Gastroesophageal sphincter (tissue), 4 donors: ENCODE measurements at places on chromosomes 3 and 15.
A peak's percentile ranks its signal among the peaks of the same experiment; 100 is the strongest.

- ATAC-seq: no peak
Measured at GRCh38 chr3:135760581-135760980, 204.9 kb upstream of the PPP2R3A start.

GRCh38 chr3:141000686-141001085, 50.5 kb upstream of the SPSB4 start:
- no peak for ATAC-seq

GRCh38 chr3:160851629-160852210, 95.7 kb downstream of the PPM1L start:
- ATAC-seq: no peak

- ATAC-seq: no peak
Measured at GRCh38 chr15:101024706-101025500, 105.7 kb downstream of the LRRK1 start.

GRCh38 chr15:59609730-59610712, 1.6 kb upstream of the GCNT3 start:
- ATAC-seq: no peak

GRCh38 chr3:151377768-151378385, 6.7 kb downstream of the P2RY12 start:
- ATAC-seq: no peak

DNA sequence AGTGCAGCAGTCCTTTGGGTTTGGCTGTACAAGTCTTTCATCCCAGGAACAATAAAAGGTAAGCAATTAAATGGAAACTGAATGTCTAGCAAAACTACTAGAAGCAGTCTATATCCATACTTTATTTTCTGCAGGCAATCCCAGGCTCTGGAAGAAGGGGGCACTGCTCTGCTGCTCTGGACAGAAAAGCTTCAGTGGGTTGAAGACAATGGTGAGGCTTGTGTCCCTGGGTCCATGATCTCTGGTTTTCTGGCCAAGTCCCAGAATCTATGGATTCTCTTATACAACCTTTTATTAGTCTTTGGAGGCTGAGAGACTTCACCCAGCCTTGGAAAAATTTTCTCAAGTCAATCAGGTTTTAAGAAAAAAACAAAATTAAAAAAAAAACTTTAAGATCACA, 35.6 kb downstream of the SCAP start:
- ATAC-seq: no peak

GRCh38 chr3:143170676-143171075, 51.1 kb downstream of the CHST2 start:
- ATAC-seq: no peak

GRCh38 chr3:14370720-14371572, 31.5 kb upstream of the SLC6A6 start:
- no peak for ATAC-seq

DNA sequence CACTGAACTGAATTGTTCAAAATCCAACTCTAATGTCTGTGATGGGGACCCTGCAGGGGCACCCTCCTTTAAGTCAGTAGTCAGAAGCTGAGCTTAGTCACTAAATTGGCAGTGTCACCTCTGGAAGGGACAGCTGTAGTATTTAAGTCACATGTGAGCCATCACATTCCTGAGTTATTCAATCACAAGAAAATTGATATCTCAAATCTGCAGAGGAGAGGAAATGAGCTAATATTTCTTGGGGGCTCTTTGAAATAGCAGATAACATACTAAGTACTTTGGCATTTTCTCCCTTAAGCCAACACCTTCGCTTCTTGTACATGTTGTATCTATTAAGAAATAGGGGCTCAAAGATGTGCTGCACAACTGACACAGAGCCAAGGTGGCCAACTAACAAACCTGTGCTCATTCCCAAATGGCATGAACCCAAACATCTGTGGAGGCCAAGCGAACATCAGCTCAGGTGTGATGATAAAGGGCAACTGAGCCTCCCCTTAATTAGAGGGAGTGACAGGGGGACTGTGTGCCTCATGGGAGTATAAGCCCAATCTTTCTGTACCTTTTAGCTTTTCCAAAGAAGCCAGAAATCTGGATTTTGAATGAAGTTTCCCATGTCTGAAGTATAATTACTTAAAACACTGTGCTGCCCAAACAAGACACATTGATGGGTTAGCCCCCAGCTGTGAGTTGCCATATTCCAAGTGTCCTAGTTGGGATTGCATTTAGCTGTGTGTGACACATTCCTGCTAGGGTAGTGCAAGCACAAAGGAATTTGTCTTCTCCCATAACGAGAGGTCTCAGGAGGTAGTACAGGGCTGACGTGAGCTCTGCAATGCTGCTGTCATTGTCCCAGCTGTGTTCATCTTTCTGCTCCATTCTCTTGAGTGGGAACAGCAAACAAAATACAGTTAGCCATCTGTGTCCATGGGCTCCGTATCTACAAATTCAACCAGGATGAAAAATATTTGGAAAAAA, 63.3 kb downstream of the ABHD5 start:
- no peak for ATAC-seq

DNA sequence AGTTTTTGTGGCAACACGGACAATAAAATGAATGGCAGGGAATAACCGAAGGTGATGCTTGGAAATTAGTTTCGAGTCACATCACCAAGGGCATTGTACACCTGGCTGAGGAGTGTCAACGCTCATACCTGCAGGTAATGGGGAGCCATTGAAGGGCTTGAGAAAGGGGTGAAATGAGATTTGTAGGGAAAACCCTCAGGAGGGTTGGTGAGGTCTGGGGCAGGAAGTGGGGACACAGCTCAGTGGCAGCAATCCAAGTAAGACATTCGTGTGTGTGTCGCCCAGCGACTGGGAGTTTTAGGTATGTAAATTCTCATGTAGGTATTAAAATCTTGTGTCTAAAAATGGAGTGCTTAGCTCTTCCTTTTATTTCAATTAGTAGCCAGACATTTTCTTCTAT, 14.3 kb downstream of the PARP14 start:
- no peak for ATAC-seq

- no peak for ATAC-seq
Measured at GRCh38 chr3:77319711-77320110, 279.8 kb downstream of the ROBO2 start.

- no peak for ATAC-seq
Measured at GRCh38 chr15:52013151-52013791, 5.7 kb upstream of the MAPK6 start.

GRCh38 chr3:189071446-189071845, 100.3 kb upstream of the TPRG1 start:
- no peak for ATAC-seq

DNA sequence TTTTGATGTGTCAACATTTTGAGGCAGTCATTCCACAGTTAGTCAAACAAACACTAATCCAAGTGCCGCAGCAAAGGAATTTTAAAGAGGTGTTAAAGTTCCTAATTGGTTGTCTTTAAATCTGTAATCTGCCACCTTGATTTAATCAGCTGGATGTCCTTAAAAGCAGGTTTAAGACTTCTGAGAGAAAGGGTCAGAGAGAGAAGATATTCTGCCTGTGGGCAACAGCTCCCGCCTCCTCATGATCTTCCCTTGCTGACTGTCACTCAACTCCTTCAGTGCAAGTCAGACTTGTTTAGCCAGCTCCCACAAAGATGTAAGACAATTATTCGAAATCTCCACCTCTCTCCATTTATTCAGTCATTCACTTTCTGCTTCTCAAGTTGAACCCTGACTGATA, 92.6 kb upstream of the MYRIP start:
- no peak for ATAC-seq

- ATAC-seq: no peak
Measured at GRCh38 chr3:143081844-143082778, 37.5 kb upstream of the CHST2 start.

DNA sequence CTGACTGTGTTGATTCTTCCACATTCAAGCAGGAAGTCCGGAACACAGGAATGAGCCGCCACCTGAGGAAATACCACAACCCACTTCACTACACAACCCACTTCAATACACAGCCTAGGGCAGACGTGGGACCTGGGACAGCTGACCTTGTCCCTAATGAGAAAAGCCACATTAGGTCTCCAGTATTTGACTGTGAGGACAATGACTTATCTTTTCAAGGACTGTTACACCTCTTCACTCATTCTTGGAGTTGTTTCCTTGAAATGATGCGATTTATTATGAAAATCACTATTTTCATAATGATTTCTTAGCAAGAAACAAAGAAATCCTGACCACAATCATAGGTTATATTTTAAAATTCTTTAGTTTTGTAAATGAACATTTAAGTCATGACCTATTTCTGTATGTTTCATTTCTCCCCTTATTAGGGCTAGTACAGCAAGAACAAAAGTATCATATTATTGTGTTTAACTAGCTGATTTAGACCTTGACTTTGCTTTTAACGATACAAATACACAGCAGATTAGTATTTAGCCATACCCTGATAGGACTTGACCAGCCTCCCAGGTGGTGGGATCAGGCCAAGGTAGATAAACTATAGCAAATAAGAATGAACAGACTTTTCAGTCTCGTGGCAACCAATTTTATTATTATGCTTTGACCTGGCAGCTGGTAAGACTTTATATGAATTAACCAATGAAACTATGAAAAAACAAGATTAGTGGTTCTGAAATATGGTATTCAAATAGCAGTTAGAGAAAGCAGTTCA, 6.0 kb downstream of the RAB27A start:
- ATAC-seq: no peak

DNA sequence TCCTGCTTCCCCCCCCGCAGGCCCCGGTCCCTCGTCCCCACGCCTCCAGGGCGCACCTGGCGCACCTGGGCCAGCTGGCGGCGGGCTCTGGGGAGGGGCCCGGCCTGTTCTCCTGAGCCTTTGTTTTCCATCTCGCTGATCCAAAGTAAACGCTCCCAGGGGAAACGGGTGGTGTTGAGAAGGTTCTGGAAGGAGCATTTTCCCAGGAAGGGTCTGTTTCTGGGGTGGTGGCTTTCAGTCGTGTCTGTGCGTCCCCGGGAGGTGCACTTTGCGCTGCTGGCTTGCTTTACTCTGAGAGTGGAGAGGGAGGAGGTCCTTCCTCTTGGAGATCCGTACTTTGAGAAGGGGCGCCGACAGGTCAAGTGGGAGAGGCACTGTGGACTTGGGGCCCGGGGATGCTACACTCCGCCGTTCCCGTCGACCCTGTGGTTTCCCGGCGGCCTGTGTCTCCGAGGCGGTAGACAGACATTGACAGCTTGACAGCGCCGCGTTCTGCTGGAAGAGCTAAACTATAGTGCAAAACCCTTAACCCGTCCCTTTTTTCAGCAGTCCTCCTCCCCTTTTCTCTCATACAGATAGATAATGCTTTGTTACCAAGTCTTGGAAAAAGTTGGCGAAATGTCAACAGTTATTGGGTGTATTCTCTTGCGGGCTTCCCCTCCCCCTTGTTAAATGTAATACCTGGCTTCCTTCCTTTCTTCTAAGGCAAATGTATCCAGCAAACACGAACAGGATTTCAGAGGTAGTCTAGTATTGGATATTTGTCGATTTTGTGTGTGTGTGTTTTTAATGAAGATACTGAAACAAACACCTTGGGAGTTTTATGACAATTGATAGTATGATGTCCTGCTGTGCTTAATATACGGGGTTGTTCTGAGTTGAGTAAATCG, 6.5 kb downstream of the TPM1 start:
- ATAC-seq: peak; percentile 0

DNA sequence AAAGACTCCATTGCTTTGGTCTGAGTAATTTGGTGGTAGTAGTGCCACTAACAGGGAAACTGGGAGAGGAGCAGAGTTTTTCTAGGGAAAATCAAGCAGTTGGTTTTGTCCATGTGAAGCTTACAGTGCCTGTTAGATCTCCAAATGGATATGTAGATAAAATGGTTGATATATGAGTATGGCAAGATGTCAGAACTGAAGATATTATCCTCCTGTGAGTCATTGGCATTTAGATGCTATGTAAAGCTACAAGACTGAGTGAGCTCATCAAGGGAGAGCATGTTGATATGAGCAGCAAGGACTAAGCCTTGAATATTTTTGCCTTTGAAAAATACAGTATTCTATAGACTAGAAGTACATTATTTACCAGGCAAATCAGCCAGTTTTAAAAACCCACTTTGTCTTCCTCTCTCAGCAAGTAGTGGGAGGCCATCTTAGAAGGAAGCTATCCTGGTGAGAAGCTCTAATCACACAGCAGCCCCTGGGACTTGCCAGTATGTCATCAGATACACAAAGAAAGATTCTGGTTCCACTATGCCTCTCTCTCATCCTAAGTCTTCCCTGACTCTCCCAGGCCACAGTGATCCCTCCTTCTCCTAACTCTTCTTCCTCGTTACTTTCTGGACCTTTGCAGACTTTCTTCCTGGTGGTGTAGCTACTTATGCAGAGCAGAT, 77.4 kb upstream of the ANKRD28 start:
- no peak for ATAC-seq

GRCh38 chr15:71223516-71223915, 108.2 kb downstream of the THSD4 start:
- ATAC-seq: no peak

GRCh38 chr3:2945121-2945520, 165.1 kb downstream of the IL5RA start:
- no peak for ATAC-seq

DNA sequence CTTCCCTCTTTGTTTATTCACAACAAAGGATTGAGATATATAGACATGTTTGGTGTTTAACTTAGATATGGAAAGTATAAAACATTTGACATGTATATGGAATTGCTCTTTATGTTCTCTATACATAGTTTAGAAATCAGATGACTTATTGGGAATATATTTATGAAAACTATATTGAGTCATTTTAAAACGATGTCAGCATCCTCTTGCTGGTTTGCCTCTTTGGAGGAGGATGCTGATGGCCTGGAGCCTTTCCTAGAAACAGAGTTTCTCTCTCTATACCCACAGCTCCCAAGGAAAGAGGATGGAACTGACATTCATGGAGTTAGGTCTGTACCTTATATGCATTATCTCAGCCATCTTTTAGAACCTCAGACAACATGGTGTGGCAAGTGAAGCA, 40.3 kb downstream of the ZBTB38 start:
- no peak for ATAC-seq

GRCh38 chr3:14614862-14615261, 36.7 kb upstream of the CCDC174 start:
- ATAC-seq: no peak

DNA sequence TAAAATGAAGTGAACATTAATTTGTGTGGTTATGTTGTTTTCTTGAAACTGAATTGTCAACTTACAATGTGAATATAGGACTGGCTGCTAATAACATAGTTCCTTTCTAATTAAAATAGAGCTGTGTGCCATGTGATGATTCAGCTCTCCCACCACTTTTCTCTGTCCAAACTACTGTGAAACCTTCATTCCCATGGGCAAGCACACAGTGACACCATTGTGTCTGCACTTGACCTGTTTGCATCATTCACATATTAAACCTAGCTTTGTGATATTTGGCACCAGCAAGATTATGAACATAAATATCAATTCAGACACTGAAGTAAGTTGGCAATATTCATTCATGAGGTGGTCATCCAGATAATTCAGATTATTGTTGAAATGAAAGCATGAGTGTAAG, 78.8 kb upstream of the TCF12 start:
- no peak for ATAC-seq

- peak; percentile 18 for ATAC-seq
Measured at GRCh38 chr3:45841420-45841756, 531 bp downstream of the LZTFL1 start.
